ENCODE measurements at places on chromosomes 4 and X.

- DNase-seq: no peak
Measured at GRCh38 chrX:31420711-31421151, 348.9 kb upstream of the FTHL17 start.

GRCh38 chr4:15558561-15558960, 88.9 kb downstream of the CC2D2A start:
- peak; percentile 26 for DNase-seq

GRCh38 chrX:69968950-69969349, 80.8 kb downstream of the AWAT2 start:
- peak; percentile 55 for DNase-seq

DNA sequence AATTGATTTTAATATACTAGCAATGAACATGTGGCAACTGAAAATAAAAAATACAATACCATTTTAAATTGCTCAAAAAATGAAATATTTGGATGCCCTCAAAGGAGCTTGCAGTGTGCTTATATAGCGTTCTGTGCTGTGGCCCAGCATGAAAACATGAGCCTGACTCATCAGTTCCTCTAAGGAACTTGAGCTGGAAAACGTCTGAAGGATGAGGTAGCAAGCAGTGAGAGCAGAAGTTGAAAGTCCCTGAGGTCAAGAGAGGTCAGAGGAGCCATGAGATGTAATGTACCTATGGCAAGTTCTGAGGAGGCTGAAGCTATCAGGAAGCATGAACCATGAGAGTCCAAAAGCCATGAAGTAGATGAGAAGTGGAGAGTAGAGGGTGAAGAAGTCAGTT, 59.7 kb downstream of the HMGB3 start:
- no peak for DNase-seq

- DNase-seq: no peak
Measured at GRCh38 chr4:95831166-95831565, 8.7 kb upstream of the PDHA2 start.

DNA sequence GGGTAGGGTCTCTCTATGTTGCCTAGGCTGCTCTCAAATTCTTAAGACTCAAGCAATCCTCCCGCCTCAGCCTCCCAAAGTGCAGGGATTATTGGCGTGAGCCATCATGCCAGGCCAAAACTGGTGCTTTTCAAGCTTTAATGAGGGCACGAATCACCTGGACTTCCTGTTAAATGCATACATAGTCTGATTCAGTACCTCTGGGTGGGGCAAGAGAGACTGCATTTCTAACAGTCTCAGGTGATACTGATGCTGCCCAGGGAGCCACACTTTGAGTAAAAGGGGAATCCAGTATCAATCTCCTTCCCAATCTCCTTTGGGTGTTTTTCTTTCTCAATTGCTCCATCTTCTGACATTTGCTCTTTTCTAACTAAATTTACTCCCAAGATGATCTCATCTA, 96.5 kb downstream of the SH3RF1 start:
- DNase-seq: no peak

GRCh38 chrX:46226422-46226821, 318.8 kb downstream of the ZNF674 start:
- DNase-seq: no peak

DNA sequence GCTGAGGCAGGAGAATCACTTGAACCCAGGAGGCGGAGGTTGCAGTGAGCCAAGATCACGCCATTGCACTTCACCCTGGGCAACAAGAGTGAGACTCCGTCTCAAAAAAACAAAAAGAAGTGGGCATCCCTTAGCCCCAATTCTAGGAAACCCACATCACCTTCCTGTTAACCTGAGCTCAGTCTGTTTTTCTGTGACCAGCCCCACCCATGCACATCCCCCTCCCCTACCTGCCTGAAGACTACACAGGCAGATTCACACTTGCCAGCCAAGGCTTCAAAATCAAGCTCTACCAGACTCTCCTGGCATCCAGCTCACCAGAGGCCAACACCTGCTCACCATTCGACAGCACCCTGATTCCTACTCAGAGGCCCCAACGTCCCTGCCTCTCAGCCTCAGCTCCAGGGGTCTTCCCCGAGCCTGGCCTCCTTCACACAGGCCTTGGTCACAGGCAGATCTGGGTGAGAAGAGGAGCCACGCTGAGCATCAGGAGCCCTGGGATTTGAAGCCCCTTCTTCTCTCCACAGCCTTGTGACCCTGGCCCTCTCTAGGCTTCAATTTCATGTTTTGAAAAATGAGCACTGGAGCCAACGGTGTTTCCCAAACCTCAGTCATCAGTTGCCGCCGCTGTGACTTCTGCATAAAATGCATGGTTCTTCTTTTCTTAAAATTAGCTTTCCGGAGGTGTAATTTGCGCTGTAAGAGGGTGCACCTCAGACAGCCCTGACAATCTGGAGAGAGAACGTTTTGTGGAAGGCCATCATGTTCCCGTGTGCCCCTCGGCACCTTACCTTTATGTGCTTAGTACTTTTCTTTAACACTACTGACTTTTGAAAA, 47.3 kb downstream of the JAKMIP1 start:
- DNase-seq: no peak

- DNase-seq: peak; percentile 36
Measured at GRCh38 chr4:120549011-120549570, 373.4 kb downstream of the PRDM5 start.

DNA sequence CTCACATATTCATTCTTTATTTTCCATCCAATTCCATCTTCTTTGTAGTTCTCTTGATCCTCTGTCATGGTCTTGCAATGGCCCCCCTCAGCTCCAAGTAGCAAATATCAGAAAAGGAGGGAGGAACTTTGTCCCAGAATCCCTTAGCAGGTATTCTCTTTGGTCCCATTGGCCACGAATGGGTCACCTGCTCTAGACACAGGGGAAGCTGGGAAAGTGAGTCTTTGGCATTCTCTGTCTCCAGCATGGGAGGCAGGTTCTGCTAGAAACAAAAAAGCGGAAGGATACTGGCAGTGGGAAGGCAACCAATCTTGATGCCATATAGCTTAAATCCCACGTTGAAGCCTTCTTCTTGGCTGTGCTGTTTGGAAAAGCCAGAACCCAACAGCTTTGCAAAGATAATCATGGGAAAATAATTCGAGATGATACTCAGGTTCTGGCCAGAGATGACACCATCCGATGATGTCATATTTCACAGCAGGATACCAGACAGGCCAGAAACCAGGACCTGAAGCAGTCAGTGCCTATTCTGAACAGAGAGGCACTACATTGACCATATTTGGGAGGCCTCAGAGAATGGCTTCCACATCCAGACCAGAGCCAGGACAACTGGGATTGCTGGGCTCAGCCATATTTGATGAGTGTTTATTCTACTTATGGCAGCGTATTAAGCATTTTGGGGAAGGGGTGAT, 110.4 kb upstream of the ATXN3L start:
- no peak for DNase-seq

DNA sequence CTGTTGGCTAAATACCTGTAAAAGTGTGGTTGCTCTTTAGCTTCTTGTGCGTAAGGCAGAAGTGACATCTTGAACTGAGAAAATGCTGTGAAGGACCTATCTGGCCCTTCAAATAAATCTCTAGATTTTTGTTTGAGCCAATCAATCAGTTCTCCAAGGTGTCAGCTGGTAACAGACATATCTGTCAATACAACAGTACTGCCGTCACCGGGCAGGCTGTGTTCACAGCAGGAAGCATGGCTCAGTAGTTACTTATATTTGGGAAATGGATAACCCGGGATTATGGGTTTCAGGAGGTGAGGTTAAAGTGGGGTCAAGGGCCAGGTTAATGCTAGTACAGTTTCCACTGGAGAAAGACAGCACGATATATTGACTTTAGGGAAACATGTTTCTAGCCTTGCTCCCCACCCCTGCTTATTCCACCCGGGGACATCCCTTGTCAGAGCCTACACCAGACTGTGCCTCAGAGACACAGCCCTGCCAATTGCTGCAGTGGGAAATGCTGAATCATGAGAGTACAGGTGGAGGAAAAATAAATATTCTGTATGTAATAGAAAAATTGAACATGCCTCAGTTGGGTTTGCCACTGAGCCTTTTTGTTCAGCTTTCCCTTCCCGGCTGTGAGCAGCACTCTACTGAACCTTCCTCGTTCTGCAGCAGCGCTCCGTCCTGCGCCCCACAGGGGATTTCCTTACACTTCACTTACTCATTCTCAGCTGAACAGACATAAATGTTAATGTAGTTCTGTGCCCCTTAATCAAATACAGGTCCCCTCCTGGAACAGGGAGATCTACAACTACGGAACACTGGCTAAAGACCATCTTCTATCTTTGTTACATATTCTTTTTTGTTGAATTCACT, 121.1 kb downstream of the MGST2 start:
- no peak for DNase-seq

DNA sequence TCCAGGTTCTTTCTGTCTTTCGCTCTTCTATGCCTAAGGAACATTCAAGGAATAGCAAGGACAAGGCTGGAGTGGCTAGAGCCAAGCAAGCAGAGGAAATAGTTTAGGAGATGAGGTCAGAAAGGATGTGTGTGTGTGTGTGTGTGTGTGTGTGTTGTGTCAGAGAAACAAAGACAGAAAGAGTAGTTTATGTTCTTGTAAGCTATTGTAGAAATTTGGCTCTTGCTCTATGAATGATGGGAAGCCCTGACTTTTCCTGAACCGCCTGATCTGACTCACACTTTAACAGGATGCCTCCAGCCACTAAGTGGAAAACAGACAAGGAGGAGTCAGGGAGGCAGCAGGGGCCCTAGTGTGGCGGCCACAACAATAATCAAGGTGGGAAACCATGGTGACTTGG, 39.7 kb downstream of the LGI2 start:
- no peak for DNase-seq

DNA sequence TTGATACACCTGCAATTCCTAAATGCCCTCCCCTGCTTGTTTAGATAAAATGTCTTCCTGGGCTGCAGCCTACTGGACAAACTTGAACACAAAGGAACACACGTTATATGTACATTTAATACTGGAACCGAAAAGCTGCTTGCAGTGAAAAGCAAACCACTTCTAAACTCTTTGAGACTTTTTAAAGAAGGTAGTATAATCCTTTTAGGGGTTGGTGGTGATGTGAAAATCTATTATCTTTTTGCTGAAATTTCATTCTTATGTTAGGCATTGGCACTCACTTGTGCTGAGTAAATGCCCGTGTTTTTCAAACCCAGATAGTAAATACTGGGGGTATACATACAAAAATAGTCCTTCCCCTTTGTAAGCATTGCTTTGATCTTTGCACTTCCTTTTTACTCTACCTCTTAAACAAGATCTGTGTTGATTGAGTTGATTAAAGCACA, 2.2 kb downstream of the NFKB1 start:
- DNase-seq: no peak

DNA sequence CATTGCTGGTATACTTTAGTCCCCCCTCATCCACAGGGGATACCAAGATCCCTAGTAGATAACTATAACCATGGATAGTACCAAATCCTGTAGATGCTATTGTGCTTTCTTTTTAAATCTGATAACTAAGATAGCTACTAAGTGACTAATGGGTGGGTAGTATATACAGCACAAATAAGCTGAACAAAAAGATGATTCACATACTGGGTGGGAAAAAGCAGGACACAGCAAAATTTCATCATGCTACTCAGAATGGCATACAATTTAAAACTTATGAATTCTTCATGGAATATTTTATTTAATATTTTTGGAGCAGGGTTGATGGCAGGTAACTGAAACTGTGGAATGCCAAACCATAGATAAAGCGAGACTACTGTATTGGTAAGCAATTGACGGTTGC, 161.6 kb downstream of the IL15 start:
- no peak for DNase-seq

DNA sequence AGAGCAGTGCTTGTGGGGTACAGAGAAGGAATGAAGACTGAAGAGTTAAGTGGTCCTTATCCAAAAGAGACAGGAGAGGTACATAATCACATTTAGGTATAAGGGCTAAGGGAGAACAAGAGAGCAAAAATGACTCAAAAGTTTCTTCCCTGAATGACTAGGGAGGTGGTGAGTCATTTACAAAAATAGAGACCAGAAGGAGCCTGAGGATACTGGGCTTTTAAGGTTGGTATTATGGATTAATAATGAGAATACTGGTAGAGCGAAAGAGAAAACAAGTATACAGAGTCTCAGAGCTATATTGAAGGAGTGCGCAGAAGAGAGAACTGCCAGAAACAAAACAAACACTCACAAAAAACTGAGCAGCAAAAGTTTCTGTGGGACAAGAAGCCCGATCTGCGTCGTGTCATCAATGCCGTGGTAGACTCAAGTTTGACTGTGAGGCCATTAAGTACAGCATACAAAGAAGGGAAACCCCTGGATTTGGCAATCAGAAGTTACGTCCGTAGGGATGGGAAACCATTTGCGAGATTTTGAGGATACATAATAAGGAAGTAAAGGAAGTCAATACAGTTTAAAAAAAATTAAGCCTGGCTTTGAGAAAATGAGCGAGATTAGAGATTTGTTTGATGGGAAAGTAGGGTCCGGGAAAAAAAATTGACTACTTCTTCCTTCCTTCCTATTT, 129.1 kb upstream of the STIM2 start:
- DNase-seq: no peak

GRCh38 chrX:122055979-122056715, 1008.7 kb downstream of the GLUD2 start:
- no peak for DNase-seq

GRCh38 chr4:59960143-59960542, 1240.0 kb upstream of the ADGRL3 start:
- no peak for DNase-seq

DNA sequence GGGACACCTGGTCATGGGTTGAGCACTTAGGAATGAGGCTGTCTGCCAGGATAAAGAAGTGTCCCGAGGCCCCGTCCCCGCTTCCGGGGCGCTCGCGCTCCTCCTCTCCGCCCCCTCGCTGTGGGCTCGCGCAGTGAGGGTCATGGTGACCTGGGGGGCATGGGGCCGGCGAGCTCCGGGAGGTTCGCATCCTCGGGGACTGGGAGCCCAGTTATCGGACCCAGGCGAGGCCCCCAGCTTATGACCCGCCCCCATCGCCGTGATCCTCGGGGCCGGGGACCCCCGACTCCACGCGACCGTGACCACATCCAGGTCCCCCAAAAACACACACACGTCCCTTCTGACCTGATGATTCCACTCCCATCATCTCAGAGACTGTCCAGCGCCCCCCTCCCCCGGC, 35.3 kb upstream of the SRPX start:
- no peak for DNase-seq

DNA sequence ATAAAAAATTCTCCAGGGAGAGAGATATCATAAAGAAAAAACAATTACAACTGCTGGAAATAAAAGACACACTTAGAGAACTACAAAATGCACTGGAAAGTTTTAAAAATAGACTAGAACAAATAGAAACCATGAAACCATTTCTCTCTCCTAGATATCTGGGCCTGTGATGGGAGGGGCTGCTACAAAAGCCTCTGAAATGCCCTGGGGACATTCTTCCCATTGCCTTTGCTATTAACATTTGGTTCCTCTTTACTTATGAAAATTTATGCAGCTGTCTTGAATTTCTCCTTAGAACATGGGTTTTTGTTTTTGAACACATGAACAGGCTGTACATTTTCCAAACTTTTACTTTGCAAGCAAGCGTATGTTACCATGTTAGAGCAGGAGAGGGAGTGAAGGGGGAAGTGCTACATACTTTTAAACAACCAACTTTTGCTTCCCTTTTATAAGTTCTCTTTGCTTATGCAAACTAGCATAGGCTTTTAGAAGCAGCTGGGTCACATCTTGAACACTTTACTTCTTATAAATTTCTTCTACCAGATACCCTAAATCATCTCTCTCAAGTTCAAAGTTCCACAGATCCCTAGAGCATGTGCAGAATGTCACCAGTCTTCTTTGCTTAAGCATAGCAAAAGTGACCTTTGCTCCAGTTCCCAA, 47.9 kb upstream of the PACRGL start:
- no peak for DNase-seq

- DNase-seq: no peak
Measured at GRCh38 chr4:180909279-180909678, 1333.9 kb upstream of the TENM3 start.

- no peak for DNase-seq
Measured at GRCh38 chr4:7240306-7240705, 48.0 kb downstream of the SORCS2 start.
